ENCODE measurements at places on chromosomes 2 and 18.

- DNase-seq = no peak
These were observed 58.8 kb downstream of the NAB1 start for GRCh38 chr2:190707726-190708125.

DNA sequence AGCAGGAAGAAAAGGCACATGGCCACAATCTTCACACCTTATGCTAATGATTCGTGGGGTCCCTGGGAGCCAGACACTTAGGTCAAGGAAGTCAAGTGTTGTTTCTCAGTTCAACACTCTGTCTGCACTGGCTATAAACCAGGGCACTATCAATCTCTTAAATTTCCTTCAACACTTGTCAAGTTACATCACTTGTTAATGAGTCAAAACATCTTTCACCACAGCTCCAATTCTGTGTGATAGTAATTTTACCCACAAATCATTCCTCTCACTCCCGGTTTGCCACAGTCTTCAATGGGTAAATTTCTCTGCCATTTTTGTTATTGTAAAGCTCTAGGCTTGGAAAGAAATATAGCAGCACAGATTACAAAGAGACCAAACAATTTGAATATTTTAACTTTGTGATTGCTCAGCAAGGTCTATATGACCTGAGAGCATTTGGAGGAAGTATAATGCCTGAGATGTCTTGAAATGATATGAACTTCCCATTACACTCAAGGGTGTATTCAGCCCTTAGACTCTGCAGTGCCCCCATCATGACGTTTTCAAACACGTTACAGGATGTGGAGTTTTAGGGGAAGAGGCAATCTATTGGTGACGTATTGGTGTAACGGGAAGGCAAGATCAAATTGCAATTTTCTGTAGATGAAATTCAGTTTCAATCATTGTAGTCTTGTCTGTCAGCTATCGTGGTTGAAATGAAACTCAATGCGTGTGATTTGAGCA, 78.7 kb downstream of the ICOS start:
- DNase-seq = no peak

DNA sequence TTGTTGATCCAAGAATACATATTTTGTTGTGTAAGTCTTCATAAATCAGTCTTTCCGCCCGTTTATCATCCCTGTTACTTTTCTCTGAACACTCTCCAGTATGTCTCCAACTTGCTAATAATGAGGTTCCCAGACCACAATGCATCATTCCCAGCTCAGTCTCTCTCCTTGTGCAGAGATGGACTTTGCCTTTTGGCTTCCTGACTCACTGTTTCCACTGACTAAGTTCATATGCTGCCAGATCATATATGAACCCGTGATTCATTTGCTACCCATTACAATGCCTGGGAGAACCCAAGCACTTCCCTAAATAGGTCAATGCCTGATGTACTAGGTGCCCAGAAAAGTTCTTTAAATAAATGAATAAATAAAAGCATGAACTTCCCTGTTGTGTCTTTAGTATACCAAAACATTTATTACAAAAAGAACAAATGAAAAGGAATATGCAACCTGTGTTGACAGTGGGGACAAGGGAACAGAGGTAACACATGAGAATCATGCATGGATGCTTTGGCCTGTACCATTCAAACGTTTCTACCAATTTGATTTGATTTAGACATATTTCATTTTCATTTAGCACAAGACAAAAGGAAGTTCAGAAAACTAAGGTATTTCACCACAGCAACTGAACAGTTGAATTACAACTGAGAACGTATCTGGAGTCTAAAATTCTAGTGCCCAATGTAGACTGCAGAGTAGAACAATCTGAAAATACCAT, 215.4 kb upstream of the HNRNPA3 start:
- DNase-seq = no peak

- DNase-seq = no peak
These were observed 94.6 kb upstream of the PPP1CB start for GRCh38 chr2:28656937-28657615.

- DNase-seq = no peak
These were observed 22.4 kb downstream of the CRYGD start for GRCh38 chr2:208101716-208102631.

- DNase-seq = no peak
These were observed 446.5 kb downstream of the BCL11A start for GRCh38 chr2:60106836-60107529.

- no peak for DNase-seq
These were observed 16.2 kb downstream of the IL18RAP start for GRCh38 chr2:102439065-102439695.

DNA sequence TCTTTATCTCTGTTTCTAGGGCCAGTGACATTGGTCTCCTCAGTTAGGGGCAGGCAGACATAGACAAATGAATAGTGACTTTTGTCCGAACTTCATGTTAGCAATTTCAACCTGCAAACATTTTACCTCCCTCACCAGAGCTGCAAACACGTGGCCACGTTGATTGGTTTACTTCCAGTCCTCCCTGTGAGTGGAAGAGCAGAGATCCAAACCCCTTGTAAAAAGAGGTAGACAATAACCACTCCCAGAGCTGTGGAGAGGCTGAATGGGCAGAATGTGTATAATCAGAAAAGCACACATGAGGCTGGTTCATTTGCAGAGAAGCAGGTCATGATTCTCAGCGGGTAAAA, 31.1 kb downstream of the CTIF start:
- DNase-seq = no peak

DNA sequence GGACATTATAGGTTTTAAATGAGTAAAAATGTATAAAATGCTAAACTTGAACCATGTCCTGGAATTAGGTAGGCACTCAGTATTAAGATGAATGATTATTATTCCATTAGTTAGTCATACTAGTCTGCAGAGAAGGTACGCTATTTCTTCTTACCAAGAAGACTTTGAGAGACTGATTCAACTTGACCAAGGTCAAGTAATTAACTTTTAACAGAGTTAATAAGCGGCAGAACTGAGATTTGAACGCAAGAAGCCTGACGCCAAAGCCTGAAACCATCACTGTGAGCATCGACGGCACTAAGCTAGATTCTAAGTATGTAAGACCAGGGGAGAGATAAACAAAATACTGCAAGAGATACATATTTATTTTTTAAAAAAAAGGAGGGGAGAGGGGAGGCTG, 2.6 kb downstream of the EVA1A start:
- no peak for DNase-seq
